CD4-positive, alpha-beta T cell treated with Interleukin-1 beta for 1 hour (primary cell): ENCODE measurements at places on chromosomes 3 and 15.

GRCh38 chr3:113783463-113783862 is 36.6 kb downstream of the ATP6V1A start:
- no peak for DNase-seq

GRCh38 chr15:73336756-73337155 is 32.0 kb downstream of the HCN4 start:
- no peak for DNase-seq

- no peak for DNase-seq
Measured at GRCh38 chr15:40042791-40043320, 3.9 kb upstream of the SRP14 start.

- no peak for DNase-seq
Measured at GRCh38 chr3:123439806-123440580, 8.9 kb downstream of the ADCY5 start.

- no peak for DNase-seq
Measured at GRCh38 chr15:57551715-57552677, 39.7 kb upstream of the MYZAP start.

- no peak for DNase-seq
Measured at GRCh38 chr15:78384651-78385050, 44.5 kb downstream of the CRABP1 start.

DNA sequence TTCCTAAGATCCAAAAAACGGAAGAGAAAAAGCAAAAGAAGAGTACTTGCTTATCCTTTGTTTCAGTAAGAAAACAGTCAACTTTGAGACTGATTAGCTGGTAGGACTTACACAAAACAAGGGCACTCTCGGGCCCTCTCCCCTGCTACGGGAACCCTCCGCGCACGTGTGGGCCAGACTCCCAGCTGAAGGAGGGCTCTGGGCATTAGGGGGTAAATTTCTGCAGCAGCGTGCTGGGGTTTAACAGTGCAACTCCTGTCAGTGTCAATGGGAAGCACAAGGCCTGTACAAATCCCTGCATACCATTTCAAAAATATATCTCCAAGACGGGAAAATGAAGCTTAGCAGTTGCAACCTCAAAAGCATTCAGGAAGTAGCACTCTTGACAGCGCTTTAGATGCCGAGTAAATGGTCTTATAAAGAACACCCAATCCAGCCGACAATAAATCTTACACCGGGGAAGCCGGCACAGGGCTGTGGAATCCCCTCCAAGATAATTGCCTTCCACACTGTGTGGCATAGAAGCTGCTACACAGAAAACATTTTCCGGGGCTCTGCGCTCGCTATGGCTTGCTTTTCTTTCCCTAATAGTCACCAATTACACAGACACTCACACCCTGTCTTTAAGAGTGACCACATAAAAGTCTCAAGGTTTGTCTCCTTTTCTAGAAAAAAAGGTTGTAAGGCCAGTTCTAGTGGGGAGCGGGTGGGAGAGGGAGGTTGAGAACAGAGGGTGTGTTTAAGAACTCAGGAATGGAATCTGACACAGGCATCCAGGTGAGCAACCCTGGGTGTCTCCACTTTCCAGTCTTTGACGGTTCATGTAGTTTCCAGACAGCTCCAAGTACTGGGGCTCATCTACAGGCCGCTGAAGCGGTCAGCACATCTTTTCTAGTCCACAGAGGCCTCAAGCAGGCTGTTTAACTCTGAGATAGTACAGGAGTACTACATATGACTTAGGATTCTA is 512.7 kb downstream of the FOXP1 start:
- DNase-seq = no peak

DNA sequence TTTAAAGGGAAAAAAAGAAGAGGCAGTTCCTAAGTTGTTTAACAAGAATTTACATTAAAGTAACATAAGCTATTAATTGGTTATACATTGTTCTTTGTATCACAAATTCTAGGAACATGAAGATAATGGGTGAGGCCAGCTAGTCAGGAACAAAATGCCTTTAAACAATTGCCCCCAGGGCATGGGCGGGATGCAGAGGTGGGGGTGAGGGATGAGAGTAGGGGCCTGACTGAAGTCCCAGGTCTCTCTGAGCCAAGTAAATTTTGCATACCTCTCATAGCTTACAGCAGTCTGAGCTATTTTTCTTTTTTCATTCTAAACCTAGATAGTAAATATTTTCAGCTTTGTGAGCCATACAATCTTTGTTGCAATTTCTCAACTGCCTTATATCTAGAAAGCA is 77.8 kb upstream of the RNU6-1 start:
- no peak for DNase-seq

GRCh38 chr3:108180194-108180593 is 42.0 kb downstream of the IFT57 start:
- no peak for DNase-seq

DNA sequence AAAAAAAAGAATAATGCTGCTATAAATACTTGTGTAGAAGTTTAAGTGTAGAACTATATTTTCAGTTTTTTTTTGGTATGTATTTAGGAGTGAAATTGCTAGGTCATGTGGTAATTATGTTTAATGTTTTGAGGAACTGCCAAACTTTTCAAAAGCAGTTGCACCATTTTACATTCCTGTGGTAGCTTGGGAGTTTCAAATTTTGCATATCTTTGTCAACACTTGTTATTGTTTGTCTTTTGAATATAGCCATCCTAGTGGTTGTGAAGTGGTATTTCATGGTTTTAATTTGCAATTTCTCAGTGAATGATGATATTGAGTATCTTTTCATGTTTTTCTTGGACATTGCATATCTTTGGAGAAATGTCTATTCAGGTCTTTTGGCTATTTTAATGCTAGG is 30.4 kb downstream of the SKIL start:
- no peak for DNase-seq

DNA sequence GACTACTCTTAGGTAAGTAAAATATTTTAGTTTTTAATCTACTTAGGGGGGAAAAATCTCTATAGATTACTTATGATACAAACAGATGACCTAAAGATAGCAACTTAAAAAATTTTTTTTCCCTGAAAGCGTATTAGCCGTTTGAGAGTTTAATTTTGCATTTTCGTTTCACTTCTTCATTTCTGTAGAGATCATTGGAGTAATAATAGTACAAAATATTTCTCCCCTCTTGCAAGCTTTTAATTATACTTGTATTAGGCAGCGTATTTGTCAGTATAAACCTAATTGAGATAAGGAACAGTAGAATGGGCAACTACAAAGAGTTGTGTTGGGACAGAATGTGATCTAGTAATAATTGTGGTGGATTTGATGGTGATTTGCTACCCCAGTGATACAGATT is 10.3 kb downstream of the SKIL start:
- no peak for DNase-seq

DNA sequence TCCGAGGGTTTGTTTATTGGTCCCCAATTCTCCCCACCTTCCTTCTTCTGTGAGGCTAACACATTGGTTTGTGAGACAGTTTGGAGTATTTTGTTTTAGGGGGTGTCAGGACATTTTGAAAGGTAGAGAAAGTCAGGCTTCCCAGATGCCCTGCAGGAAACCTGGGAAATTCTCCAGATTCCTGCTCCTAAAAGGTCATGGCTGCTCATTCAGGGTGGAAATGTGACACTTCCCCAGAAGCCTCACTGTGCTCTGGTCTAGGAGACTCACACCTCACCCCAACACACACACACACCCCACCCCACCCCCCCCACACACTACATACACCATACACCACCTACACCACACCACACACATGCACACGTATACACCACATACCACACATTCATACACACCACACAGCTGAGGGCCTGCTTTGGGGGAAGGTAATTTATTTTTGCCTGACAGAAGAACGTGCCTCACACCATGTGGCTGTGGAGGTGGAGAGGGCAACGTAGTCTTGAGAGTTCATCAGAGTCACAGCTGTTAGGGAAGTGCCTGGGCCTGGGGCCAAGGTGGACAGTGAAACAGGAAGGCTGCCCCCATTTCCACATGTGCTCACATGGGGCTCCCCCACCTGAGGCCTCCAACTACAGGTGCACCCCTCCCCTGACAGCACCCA is 40.4 kb upstream of the LIMD1 start:
- DNase-seq = no peak

GRCh38 chr15:58463815-58464650 is 32.2 kb downstream of the LIPC start:
- DNase-seq = no peak

DNA sequence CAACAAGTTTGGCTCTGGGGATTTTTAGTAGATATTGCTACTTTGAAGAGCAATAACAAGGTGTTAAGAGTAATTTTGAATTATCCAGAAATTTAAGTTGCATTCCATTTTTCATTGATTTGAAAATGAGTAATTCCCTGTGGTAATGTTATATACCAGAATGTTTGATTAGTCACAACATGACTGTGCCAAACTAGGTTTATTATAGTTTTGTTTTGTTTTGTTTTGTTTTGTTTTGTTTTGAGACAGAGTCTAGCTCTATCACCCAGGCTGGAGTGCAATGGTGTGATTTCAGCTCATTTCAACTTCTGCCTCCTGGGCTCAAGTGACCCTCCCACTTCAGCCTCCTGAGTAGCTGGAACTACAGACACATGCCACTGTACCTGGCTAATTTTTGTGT is 40.7 kb downstream of the CNOT10 start:
- no peak for DNase-seq

- DNase-seq = no peak
Measured at GRCh38 chr3:184795522-184796190, 16.3 kb upstream of the VPS8 start.

DNA sequence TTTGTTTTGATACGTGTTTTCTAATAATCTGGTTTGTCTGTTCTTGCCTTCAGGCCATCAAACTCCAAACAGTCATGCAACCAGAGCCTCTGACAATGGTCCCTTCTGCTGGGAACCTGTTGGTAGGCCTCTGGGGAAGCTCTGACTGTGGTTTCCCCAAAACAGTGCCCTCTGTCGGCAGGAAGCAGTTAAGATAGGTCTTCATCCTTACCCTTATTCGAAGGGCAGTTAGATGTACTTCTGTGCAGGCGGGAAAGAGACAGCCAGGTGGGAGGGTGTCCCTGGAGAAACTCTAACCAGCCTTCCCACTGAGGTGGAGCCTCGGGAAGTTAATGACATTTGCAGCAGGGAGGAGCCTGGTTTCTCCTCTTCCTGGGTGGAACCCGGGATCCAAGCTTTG is 81.6 kb upstream of the CHMP2B start:
- no peak for DNase-seq

DNA sequence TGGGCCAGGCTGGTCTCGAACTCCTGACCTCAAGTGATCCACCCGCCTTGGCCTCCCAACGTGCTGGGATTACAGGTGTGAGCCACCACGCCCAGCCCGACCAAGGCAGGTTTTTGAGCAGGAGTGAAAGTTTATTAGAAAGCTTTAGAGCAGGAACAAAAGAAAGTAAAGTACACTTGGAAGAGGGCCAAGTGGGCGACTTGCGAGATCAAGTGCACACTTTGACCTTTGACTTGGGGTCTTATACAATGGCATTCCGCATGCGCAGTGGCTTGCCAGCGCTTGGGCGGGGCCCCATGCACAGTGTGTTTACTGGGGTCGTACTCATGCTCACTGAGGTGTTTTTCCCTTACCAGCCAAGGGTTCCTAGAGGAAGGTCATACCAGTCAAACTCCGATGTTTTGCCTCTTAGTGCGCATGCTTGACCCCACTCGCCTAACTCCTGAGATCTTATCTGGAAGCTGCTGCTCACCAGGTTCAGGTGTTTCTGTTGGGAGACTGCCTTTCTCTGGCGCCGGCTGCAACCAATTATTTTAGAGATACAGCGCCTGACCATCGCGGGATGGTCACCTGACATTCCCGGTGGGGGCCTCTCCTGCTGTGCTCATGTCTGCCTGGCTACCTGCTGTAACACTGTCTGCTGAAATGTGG is 46.9 kb upstream of the FLNB start:
- no peak for DNase-seq

DNA sequence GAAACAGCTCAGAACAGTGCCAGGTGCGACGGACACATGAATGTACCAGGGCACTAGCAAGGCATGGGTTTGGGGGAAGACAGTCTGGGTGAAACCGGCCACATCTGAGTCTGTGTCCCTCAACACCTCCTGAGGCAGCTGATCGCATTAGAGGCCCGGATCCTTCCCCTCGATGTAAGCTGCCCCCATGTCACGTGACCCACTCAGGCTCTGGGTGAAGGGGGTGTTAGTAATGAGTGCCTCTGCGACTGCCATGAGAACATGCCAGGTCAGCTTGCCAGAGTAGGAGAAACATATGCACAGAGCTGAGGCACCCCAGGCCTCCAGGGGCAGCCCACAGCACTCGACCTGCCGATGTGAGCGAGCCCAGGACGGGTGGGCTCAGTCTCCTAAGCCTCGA is 29.7 kb downstream of the PRR23E start:
- no peak for DNase-seq

- no peak for DNase-seq
Measured at GRCh38 chr3:156211583-156211982, 91.2 kb downstream of the KCNAB1 start.

DNA sequence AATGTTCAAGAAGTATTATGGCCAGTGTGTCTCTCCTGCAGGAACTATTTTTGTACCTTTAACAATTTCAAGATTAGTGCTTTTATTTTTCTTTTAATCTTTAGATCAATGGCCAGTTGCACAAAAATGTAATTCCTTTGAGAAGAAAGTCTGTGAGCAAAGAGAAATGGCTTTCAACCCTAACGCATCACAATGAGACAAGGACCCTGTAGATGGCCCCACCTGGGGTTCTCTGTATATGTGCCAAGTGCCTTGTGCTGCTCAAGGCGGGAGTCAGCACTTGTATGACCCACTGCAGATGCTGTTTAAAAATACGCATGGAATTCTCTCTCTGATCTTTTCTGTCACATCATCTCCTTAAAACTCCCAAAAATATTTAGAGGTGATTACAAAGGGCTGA is 453.4 kb downstream of the OCA2 start:
- DNase-seq = no peak

DNA sequence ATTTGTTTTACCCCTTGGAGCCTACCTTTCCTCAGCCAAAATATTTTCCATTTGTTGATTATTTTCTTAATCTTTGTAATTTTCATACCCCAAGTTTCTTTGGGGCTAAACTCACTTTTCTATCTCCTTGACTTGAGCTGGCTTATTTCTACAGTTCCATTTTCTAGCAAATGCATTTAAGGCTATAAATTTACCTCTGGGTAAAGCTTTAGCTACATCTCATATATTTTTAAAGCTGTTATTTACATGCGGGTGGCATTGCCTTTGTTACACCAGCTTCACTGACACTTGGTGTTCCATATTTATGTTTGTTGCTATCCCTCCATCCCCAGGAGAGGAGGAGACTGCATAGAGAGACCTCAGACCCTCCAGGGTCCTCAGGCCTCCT is 136.3 kb downstream of the NUP210 start:
- DNase-seq = no peak

DNA sequence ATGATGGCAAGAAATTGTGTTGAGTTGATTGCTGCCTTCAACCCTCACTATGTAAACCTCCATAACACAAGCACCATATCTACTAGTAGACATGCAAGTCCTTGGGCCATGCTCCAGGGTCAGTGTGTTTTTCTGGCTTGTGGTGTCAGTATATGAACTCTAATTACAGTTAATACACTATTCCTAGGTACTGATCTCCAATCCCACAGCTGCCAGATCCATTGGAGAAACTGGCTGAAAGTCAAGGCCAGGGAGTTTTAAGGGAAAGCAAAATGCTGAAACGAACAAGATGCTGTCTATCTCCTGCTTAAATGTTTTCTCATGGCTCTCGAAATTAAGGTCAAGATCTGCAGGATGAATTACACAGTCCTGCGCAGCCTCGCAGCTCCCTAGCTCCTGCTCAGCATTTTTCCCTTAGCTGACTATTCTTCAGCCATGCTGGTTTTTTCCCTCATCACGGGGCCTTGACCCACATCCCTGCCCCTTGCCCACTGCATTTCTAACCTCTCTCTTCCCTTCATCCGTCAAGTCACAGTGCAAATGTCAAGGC is 425.0 kb upstream of the ADAMTS9 start:
- no peak for DNase-seq

- no peak for DNase-seq
Measured at GRCh38 chr15:77410701-77411618, 8.9 kb downstream of the PEAK1 start.
